ENCODE measurements at places on chromosomes 1 and 21.

- DNase-seq, result no peak
Observed at GRCh38 chr1:68976916-68977610, 480.2 kb upstream of the DEPDC1 start.

- DNase-seq, result no peak
Observed at GRCh38 chr1:147647796-147648633, 22.3 kb downstream of the ACP6 start.

DNA sequence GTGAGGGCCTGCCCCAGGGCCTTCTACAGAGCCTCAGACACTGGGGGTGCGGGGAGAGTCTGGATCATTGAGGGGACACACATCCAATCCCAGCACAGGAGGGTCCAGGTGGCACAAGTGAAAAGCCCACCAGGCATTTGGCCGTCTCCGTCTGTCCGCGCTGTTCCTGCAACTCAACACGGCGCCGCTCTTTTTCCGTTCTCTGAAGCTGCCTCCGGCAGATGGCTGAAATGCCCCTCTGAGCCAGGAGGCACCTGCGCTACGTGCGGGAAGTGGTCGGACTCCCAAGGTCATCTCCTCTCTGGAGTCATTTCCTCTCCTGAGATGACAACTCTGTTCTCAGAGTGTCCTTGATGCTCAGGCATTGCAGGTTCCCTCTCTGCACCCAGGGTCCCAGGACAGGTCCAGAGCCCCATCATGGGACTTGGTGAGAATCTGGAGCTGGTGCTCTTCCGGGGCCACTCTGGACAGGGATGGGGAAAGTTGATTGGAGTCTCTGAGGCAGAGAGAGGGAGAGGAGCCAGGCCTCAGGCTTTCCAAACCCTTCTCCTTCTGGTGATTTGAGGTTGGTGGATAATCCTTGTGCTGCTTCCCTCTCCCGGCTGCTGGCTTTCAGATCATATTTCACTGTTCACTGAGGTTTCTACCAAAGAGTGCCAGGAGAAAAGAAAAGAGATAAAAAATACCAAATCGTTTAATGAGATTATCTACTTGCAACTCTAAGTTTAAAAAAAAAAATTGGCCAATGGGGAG, 14.0 kb upstream of the MIXL1 start:
- DNase-seq, result no peak

DNA sequence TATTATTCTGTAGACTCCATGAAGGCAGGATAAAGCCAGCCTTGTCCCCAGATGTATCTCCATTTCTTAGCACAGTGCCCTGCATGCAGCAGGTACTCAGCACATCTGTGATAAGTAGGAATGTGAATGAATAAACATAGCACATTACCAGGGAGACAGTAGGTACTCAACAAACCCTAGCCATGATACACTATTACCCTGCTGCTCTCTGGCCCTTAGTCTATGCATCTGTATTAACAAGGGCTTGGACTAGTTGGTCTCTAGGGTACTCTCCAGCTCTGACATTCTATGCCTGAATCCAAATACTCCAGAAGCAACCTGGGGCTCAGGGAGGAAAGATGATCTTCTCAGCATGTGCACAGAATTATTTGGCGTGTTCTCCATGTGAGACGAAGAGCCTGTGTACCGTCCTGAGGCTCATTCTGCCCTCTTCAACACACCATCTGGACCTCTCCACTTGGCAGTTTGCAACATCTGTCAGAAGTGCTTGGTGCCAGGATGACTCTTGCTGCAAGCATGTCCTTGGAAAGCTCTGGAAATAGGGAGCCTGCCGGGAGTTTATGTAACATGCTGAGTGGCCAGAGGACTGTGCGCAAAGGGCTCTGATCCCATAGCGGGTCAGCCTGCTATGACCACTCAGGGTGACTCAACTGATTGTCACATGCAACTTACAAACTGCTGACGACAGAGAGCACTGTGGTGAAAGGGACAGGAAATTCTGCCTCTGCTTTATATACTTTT, 228.2 kb upstream of the USP24 start:
- DNase-seq, result peak; percentile 96

DNA sequence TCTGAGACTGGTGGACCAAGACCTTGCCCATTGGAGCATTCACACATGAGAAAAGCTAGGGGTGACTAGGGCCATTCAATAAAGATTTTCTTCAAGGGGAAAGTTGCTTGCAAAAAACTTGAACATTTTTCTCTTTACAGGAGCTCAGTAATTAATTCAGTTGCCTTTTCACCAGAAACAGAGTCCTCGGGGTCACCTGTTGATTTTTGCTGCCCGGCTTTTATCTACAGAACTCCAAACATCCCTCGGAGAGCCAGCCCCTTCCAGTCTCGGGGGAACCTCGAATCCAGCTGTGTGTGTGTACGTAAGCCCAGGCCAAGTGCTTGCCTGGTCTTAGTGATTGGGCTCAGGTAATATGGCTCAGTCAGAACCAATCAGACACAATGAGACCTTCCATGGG, 47.5 kb downstream of the PCNX2 start:
- no peak for DNase-seq

DNA sequence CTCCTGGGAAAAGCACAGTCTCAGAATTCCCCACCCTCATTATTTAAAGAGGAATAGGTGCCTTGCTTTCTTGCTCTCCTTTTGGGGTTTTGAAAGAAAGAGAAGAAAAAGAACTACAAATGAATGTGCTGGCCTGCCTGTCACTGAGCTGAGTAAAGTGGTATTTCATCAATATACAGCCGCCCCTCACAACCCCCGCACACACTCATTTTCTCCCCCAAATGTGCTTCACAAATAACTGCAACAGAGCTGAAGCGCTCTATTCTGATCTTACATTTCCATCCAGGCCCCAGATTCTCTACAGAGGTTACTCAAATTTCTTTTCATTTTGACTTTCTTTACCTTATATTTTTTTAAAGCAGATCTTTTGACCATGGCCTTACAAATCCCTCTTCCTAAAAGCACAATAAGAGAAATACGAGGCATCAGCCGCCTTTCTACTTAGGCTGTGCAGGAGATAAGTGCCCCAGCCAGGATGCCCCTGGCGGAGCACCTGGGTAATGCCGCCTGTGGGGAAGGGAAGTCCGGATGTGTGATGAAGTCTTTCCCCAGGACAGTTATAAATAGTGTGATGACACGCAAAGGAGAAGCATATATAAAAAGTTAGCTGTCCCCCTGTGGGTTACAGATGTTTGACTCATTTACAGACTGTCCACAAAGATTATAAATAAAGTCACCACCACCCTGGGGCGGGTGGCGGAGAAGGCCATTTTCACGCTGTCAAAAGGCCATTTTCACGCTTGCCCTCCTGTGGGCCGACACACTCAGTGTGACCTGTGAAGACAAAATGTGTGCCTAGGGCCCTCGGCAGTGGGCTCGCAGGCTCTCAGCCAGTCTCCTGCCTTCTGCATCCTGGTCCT, 6.5 kb downstream of the KCNN3 start:
- DNase-seq, result no peak

DNA sequence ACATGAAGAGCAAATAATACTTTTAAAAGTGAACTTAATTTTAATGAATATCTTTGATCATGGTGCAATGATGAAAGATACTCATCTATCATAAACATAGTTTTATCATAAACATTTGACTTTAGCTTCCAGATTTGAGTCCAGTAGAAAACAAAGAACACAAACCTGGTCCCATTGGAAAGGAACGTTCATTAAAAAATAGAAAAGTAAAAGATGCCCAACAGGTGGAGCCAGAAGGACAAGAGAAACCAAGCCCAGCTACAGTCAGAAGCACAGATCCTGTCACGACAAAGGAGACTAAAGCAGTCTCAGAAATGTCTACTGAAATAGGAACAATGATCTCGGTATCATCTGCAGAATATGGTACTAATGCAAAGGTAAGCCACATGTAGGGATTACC, 55.6 kb upstream of the MYOCOS start:
- no peak for DNase-seq

GRCh38 chr1:22137004-22137720, 5.7 kb downstream of the WNT4 start:
- DNase-seq, result no peak

GRCh38 chr1:93331412-93331811, 14.3 kb upstream of the DR1 start:
- peak; percentile 31 for DNase-seq

GRCh38 chr1:110636149-110636935, 30.2 kb upstream of the KCNA2 start:
- no peak for DNase-seq

DNA sequence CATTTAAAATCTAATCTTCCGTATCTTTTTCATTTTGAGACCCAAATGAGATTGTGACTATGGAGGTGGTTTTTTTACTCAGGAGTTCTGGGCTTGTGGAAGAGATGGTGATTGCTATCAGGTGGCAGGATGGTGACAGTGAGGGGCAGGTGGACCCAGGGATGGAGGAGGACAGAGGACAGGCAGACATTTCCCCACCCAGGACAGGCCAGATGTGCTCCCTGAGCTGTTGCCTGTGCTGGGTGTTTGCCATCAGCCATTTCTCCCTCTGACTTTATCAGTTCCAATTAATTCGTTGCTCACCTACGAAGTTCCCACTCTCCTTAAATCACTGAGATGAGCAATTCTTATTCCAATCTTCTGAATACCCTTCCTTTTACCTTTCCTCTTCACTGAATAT, 26.5 kb downstream of the C1orf116 start:
- no peak for DNase-seq

GRCh38 chr1:23214640-23215039, 2.7 kb downstream of the HTR1D start:
- DNase-seq, result no peak

DNA sequence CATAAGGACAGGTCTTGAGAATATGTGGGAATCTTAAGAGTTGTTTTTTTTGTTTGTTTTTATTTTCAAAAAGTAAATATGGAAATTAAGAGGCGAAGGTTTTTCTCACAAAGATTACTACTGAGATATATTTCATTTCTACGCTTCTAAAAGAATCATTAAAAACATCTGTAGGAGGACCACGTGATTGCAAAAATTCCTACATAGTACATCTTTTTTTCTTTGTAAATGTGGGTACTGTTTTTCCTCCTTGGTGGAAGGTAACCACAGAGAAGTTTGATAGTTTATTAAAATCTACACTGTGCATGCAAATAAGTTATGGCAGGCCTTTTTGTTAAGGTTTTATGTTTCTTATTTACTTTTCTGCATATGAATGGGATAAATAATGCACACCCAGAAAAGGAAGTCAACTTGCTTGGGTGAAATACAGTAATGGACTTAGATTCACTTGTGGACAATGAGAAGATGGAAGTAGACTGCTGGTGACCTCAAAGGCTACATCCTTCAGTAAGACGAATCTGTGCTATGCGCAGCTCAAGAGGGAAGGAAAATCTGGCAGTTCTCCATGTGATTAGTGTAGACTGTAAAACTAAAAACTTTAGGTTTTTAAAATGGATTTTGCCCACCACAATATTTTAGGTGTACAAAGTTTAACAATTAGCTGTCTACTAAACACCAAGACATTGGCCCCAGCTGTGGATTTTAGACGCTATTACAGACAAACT, 2.0 kb downstream of the AK5 start:
- no peak for DNase-seq

DNA sequence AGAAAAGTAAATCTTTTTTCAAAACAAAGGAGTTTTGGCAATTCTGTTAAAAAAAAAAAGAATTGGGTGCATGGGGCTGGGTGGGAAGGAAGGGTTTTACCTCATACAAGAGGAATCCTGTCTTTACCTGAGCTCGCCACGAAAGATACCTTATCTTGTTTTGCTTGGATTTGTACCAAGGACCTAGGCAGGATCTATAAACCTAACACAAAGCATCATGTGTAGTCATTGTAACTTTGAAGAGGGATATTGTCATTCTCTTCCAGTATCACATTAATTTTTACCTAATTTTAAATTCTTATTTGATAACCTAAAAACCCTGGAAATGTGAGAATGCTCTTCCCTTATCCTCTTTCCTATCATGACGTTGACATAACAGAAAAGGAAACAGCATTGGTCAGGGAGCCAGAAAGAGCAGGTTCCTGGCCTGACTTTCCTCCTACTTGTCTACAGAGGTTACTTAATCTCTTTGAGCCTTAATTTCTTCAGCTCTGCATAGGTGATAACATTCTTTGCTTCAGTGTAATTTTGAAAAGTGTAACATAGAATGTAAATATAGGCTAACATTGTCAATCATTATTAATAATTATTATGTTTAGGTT, 4.0 kb upstream of the LAMC1 start:
- no peak for DNase-seq

- no peak for DNase-seq
Observed at GRCh38 chr1:109300650-109301151, 6.1 kb downstream of the MYBPHL start.

DNA sequence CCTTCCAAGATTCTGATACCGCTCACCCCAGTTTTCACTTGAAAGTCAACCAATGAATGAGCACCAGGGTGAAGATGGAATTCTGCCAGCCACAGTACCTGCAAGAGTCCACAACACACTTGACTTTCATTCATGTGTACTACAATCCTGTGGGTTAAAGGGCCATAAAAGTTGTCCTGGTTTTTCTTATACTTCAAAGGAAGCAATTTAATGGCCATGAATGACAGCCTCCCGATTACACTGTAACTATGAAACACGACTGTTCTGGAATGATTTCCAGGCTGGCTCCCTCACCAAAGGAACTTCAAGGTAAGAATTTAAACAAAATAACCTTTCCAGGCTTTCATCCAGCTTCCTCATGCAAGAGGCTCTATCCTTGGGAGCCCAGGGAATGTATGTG, 502.8 kb downstream of the SMYD3 start:
- DNase-seq, result no peak

DNA sequence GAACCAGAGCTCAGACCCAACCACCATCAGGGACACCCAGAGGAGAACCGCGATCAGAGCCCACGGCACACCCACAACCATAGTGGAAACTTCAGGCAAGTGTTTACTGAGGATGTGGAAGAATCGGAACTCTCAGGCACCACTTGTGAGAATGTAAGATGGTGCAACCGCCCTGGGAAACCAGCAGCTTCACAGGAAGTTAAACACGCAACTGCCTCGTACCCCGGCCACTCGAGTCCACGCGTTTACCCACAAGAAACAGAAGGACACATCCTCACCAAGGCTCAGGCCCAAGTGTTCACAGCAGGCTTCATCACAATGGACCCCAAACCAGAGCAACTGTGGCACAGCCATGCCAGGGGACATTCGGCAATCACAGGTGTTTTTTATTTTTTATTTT, 51.4 kb upstream of the COL6A2 start:
- no peak for DNase-seq

Measured in AG08395 (cell line).